ENCODE measurements at places on chromosomes 6 and 20.
A peak's percentile ranks its signal among the peaks of the same experiment; 100 is the strongest.

- DNase-seq = no peak
Measured at GRCh38 chr6:53922539-53922981, 127.8 kb downstream of the LRRC1 start.

DNA sequence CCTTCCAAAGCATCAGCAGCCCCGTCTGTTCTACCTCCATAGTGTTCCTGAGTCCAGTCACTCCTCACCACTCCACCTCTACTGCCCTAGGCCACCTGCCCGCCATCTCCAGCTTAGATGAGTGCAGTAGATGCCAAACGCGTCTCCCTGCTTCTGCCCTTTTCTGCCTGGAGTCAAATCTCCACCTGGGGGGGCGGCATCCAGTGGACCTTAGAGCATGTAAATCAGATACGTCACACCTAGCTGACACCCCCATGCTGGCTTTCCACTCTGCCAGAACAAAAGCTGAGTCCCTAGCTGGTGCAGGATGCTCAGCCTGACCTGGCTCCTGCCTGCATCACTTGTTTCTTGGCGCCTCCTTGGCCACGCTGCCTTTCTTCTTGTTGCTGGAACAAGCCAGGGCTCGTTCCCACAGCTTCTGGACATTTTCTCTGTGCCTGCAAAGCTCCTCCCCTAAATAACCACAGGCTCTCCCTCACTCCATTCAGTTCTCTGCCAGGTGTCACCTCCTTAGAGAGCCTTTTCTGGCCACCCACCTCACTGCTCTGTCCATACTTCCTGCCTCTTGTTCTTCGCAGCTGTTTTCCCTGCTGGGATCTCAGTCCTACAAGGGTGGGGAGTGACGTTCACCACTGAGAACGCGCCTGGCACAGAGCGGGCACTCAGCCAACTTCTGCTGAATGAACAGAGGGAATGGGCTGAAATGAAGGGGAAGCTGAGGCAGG lies 5.8 kb downstream of the DDR1 start:
- DNase-seq = no peak

DNA sequence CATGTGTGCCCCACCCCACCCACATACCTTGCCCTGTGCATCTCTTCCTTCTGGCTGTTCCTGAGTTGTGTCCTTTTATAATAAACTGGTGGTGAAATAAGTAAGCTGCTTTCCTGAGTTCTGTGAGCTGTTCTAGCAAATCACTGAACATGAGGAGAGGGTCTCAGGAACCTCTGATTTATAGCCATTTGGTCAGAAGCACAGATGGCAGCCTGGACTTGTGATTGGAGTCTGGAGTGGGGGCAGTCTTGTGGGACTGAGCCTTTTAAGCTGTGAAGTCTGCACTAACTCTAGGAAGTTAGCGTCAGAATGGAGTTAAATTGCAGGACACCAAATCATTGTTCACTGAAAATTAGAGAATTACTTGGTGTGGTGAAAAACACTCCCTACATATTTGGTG lies 245.4 kb downstream of the LRFN2 start:
- DNase-seq = no peak

GRCh38 chr6:123898665-123899064 lies 95.0 kb downstream of the NKAIN2 start:
- no peak for DNase-seq

GRCh38 chr6:47034421-47034820 lies 7.7 kb downstream of the ADGRF1 start:
- no peak for DNase-seq

DNA sequence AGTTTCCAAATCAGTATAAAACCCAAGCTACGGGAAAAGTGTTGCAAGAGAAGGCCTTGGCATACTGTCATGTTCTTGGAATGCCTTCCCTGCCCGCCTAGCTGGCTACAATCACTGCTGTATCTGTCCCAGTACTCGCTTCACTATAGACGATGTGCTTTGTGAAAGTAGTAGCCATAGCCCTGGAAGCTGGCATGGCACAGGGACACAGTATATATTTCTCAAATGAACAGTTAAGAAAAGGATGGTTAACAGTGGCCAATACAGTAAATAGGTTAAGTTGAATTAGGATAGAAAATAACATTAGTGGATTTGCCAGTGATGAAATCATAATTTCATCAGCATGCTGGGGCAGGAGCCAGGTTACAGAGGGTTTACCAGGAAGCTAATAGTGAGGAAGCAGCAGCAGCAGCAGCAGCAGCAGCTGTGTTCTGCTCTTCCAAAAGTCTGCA lies 499.3 kb downstream of the CDKAL1 start:
- no peak for DNase-seq

DNA sequence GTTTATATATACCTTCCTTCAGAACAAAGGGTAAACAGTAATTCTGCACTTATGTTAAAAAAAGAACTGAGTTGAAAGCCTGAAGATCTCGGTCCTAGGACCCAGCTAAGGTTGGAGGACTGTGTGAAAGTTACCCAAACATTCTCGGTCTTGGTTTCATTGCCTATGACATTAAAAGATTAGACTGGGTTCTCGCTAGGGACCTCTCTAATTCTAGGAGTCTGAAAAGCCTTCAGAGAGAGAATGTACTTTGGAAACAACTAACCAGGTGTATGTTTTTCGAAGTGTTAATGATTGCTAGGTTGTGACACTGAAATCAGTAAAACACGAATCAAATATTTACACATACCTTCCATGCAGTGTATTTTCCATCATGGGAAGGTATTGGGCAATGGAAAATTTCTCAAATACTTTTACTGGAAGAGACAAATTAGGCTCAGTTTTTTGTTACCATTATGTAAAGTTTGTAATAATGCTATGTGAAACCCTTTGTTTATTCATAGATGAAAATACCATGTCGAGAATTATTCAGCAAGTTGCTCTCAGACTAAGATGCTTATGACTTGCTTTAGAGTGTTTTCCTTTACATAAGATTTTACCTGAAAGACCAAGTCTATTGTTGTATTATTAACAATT lies 113.7 kb upstream of the LOC128125822 start:
- DNase-seq = no peak

- no peak for DNase-seq
Measured at GRCh38 chr6:35955071-35955470, 34.2 kb upstream of the SRPK1 start.

- no peak for DNase-seq
Measured at GRCh38 chr20:44064501-44065400, 122.2 kb downstream of the JPH2 start.

GRCh38 chr20:41426086-41426830 lies 59.6 kb upstream of the EMILIN3 start:
- no peak for DNase-seq

GRCh38 chr6:90508753-90509152 lies 78.1 kb downstream of the MAP3K7 start:
- DNase-seq = no peak

DNA sequence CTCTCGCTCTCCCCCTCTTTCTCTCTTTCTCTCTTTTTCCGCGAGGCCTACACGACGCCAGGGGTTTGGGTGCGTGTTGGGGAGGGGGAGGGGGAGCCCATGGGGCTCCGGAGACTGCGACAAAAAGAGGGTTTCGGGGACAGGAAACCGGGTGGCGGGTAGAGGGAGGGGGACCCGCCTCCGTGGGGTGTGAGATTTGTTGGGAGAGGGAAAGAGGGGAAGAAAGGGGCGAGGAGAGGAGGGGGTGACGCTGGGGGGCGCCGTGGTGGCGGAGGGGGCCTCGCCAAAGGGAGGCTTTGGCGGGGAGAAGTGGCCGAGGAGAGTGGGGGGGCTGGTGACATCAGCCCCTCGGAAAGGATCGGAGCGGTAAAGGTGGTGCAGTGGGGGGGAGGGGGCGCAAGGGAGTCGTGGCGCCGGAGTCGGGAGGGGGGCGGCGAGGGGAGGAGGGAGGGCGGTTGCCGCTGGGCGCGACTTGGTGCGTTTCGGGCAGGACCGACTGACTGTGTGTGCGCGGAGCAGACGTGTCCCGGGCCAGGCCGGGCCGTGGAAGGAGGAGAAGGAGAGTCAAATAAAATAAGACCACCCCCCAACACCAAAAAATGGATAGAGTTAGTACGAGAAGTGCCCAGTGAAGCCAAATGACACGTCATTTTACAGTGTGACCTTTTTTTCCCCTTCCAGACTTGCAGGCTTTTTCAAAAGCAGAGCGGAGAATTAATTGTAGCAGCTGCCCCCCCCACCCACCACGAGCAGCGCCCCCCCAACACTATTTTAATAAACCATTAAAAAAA lies 39.8 kb downstream of the GNAS start:
- peak; percentile 59 for DNase-seq

- DNase-seq = no peak
Measured at GRCh38 chr20:46199198-46199597, 81.1 kb downstream of the CD40 start.

DNA sequence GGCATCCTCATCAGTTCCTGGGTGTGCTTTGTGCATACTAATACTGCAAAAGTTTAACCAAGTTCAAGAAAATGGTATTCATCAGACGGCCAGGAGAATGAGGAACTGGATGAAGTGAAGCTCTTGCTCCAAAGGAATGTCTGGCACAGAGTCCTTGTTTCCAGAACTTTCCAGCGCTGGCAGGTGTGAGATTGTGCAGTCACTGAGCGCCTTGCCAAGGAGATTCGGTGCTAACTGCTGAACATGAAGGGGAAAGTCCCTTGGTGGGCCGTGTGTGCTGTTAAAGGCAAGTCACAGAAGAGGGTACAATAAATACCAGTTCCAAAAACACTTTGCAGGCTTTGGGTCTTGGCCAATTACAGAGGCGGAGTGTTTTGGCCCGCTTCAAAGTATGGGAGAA lies 262.3 kb upstream of the SOX4 start:
- no peak for DNase-seq

GRCh38 chr6:112979830-112980229 lies 632.7 kb downstream of the RFPL4B start:
- no peak for DNase-seq

GRCh38 chr6:162379757-162380409 lies 347.7 kb downstream of the PRKN start:
- no peak for DNase-seq

DNA sequence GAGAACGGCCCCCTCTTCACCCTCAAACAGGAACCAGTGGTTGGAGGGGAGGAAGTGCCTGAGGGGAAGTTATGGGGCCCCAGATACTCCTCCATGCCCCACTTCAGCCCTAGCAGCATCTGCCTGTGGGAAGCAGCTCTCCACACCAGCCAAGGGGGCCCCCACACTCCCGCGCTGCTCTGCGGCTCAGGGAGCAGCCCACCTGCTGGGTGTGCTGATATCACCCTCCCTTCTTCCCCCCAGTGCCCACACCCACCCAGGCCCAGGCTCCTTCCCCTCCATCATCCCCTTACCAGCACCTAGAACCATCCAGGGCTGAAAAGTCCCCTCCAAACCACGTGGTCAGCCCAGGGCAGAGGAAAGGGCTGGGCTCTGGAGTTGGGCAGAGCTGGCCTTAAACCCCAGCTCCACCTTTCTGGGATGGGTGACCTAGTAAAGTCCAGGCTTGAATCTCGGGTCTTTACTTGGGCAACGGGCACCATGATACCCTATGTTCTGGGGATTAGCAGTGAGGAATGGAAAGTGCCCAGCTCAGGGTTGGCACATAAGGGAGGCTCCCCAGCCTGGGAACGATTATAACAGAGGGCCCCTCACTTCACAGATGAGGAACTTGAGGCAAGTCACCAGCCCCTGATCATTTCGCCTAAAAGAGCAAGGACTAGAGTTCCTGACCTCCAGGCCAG lies 663 bp downstream of the LST1 start:
- DNase-seq = no peak
